ENCODE measurements at places on chromosomes 12 and 14.

DNA sequence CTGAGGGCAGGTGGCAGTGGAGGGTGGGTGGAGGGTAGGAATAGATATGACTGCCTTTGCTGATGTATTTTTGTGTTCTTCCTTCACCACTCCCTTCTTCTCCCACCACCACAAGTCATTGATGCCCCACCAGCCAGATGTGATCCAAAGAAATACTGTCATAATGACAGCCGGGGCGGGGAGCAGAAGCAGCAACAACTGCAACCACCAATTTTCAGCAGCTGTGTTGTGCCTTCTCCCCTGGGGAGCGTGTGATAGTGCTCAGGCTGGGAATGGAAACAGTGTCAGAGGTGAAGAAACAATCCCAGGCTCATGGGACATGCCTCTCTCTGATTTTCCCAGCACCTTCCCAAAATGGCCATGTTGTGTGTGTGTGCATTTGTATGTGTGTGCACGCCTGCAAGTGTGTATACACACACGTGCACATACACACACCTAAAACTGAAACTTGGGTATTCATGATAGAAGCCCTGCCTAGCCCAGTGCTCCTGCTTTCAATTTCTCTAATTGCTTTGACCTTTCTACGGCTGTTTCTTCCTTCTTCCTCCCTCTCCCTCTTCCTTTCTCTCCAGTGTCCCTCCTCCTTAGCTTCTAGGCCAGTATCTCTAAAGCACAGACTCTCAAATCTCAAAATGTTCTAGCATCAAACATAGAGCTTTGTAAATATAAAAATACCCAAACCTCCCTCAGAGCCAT is 299.2 kb upstream of the FKBP4 start:
- DNase-seq = no peak

GRCh38 chr12:15494329-15495046 is 172.2 kb downstream of the PTPRO start:
- DNase-seq = no peak

DNA sequence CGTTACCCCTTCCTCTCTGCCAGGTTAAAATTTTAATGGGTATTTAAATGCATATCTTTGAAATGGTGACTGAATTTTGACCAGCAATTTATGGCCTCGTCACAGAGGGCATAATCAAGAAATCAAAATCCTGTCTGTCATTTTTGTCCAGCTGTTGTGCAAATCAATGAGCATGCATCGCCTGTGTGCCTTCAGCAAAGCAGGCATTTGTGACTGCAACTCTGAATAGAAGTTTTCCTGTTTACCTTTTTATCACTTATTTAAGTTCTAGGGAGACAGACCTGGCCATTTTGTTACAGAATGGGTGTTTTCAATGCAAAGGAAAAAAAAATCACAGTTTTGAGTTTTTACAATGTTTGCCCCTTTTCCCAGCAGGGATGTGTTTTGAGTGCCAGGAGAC is 107.4 kb downstream of the PPM1A start:
- no peak for DNase-seq

GRCh38 chr14:61462566-61463193 is 141.3 kb downstream of the PRKCH start:
- no peak for DNase-seq

GRCh38 chr12:121494093-121494787 is 86.6 kb downstream of the KDM2B start:
- no peak for DNase-seq

- no peak for DNase-seq
Measured at GRCh38 chr12:19933924-19934323, 434.4 kb upstream of the PDE3A start.

- DNase-seq = no peak
Measured at GRCh38 chr14:103164779-103165178, 41.5 kb downstream of the TNFAIP2 start.

- DNase-seq = no peak
Measured at GRCh38 chr12:48017496-48017895, 13.2 kb upstream of the COL2A1 start.

DNA sequence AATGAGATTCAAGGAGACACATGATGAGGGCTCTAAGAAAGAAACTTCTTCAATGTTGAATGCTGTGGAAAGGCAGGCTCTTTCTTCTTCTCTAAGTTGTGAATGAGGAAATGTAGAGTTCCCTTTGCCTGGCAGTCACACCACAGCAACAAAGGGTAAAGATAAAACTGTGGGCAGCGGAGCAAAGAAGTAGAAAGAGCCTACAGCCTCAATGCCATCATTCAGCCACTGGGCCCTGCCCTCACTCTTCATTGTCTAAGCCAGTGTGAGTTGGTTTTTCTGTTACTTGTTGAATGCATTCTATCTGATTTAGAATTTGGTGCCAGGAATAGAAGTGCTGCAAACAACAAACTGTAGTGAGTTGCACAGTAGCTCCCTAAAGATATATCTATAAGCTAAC is 12.2 kb downstream of the SDR9C7 start:
- no peak for DNase-seq

DNA sequence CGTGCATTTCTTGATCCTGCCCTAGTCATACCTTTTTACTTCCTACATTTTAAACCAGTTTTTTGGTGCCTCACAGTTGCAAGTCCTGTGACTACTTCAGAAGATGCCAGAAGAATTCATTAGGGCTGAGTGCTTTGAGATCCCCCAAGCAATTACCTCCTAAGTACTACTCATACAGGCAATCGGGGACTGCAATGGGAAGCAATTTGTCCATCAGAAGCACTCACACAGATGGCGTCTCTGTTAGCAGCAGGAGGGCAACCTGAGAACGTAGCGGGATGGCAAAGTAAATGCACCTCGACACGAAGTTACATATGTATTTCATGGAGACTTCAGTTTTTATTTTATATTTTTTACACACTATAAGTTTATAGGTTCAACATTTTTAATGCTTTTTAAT is 188.3 kb downstream of the CAPZA3 start:
- no peak for DNase-seq

DNA sequence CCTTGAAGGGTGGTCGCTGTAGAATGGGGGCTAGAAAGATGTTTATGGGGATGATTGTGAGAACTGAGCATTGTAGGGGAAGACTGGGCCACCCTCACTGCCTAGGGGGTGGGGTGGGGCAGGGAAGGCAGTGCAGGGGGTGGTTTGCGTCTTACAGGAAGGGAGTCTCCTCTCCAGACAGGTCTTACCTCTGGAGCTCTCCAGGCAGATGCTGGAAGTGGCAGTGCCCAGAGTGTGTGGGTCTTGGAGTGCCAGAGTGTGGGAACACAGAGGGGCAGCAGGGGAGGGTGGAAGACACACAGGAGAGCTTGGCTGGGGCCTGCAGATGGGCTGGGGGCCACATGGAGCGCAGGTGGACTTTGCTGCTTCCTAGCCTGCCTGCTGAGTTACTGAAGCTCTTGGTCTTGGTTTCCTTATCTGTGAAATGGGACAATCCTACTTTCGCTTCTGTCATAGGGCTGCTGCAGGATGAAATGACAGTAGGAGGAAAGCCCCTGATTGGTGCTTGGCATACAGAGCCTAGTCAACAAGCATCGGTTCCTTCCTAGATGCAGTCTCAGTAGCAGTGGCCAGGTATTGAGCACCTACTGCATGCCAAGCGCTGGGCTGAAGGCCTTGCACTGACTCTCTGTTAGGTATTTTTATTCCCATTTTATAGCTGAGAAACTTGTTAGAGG is 118.3 kb downstream of the SLC25A47 start:
- no peak for DNase-seq

DNA sequence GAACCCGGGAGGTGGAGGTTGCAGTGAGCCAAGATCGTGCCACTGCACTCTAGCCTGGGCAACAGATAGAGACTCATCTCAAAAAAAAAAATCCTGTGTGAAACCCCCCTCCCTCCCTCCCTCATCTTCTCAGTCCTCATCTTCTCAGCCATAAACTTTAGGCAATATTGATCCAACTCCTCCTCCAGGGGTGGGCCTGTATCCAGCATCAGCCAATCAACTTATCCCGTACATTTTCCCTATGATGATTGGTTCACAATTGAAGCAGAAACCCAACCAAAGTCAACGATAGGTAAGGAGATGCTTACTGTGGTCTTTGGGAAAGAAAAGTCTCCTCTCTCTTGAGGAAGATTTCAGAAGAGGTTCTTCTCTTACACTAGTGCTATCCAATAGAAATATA is 33.5 kb upstream of the CIT start:
- DNase-seq = no peak

DNA sequence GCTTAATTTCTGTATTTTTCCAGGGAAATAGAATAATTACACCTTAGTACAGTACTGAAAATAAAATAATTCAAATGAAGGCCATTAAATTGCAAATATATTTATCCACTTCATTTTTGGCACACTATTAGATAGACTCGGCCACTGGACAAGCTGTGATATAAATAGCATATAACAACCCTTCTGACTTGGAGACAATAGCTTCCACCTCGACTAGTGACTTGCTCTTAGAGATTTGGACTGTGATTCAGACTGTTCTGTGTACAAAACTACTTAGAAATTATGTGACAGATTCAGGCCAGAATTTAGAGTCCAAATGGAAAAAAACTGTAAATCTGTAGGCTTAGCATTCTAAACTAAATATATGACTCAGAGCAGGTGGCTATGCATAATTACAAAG is 949.9 kb downstream of the LRFN5 start:
- DNase-seq = no peak

- no peak for DNase-seq
Measured at GRCh38 chr12:52032446-52032803, 18.8 kb upstream of the NR4A1 start.

- no peak for DNase-seq
Measured at GRCh38 chr14:36510078-36510799, 9.8 kb downstream of the NKX2-1 start.

DNA sequence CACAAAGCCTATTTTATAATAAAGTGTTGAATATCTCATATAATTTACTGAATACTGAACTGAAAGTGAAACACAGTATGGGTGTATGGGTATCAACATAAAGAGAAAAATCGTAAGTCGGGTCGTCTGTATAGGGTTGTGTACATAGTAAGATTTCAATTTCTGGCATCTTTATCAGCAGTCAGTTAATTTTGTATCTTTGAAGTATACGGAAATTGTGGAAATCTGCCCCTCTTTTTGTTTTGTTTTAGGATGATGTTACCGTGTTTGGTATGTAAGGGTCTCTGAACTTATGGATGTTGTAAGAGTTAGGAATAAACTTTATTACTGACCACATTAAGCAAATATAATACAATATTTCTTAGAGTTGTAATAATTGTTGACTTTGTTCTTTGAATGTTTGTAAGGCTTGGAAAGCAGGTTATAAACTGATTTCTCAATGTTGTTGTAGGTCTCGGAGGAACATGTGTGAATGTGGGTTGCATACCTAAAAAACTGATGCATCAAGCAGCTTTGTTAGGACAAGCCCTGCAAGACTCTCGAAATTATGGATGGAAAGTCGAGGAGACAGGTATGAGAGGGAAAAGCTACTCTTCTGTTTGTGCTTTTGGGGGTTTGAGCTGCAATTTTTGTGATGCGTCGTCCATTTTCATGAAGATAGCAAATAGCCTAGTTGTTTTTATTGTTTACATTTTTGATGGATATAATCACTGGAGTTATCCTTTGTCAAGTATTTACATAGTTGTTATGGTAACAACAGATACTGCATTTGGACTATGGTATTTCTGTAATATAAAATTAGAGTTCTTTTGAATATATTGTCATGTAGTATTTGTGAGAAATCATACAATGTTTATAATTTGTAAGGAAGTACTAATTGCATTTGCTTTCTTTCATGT is 12.0 kb downstream of the EID3 start:
- DNase-seq = no peak

- no peak for DNase-seq
Measured at GRCh38 chr12:26730481-26731350, 102.3 kb downstream of the ITPR2 start.

DNA sequence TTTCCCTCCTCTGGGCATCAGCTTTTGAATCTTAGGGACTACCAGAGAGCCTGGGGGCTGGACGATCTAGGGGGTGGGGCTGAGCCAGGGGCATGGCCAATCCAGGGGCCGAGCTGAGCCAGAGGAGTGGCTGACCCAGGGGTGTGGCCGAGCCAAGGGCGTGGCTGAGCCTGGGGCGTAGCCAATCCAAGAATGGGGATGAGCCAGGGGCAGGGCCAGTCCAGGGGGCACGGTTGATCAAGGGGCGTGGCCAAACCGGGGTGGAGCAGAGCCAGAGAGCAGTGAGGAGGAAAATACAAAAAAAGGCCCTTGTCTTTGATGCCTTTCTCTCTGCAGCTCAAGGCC is 219.3 kb upstream of the NOS1 start:
- no peak for DNase-seq

DNA sequence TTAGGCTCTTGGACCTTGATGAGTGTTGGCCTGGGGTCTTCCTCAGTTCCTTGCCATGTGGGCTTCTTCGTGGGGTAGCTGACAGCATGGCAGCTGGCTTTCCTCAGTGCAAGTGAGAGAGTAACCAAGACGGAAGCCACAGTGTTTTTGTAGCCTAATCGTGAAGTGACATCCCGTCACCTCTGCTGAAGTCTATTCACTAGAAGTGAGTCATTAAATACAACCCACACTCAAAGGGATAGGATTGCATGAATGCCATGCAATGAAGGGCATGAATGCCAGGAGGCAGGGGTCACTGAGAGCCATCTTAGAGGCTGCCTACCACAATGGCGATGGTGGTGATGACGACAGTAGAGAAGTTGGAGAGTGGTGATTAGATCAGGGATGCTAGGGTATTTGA is 13.5 kb upstream of the ASIC1 start:
- no peak for DNase-seq

- no peak for DNase-seq
Measured at GRCh38 chr14:68819260-68819691, 26.4 kb upstream of the ZFP36L1 start.

GRCh38 chr12:102110782-102111181 is 9.1 kb downstream of the NUP37 start:
- DNase-seq = no peak

- DNase-seq = no peak
Measured at GRCh38 chr14:92578511-92578910, 64.9 kb downstream of the RIN3 start.

- no peak for DNase-seq
Measured at GRCh38 chr12:118064608-118065007, 3.6 kb upstream of the WSB2 start.

- DNase-seq = no peak
Measured at GRCh38 chr12:54526812-54527630, 22.4 kb upstream of the PDE1B start.

- no peak for DNase-seq
Measured at GRCh38 chr12:124487834-124488165, 79.6 kb downstream of the NCOR2 start.

- no peak for DNase-seq
Measured at GRCh38 chr12:111408686-111409402, 3.1 kb downstream of the SH2B3 start.

GRCh38 chr14:49951691-49952345 is 58.9 kb downstream of the ARF6 start:
- no peak for DNase-seq
